Germinal center (tissue), 1 donor: ENCODE measurements at places on chromosomes 5 and 9.

GRCh38 chr5:99032234-99033013 lies 103.6 kb upstream of the CHD1 start:
- DNase-seq: peak; percentile 7

DNA sequence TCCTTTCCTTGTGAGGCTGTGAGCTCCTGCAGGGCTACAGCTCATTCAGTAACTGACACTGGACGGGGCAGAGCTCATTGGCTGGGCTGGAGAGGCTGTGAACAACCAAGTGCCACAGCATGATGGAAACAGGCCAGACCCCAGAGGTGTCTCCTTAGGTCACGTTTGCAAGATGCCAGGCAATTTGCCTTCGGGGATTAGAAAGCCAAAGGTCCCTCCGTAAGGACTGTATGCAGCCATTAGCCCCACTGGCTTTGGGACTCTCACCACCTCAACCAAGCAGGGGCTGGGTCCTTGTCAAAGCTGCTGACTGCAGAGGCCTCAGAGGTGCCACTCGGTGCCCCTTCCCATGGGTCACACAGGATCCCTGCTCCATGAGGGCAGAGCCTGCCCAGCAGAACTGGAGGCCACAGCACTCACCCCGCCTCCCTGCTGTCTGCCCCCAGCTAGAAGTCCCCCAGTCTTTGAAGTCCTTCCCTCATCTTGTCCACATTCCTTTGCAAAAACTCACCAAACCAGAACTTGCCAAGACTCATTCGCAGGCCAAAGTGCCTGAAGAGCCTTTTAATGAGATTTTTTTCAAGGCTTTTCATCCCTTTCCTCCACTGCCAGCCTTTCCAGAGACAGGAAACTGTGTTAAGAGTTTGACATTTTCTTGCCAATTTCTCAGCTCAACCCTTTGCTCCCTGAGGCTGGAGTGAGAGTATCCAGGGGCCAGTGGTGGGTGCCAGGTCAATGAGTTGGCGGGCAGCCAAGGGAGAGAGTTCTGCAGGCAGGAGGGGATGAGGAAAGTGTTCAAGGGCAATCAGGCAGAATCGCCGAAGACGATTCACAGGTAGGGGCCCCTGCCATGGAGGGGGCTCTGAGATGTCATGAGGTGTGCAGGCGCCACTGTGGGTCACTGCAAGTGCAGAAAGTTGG lies 39.7 kb upstream of the SLC25A51 start:
- DNase-seq: no peak

GRCh38 chr5:55108661-55109060 lies 6.2 kb downstream of the GZMA start:
- no peak for DNase-seq

GRCh38 chr5:177364159-177364962 lies 6.6 kb downstream of the RGS14 start:
- no peak for DNase-seq

DNA sequence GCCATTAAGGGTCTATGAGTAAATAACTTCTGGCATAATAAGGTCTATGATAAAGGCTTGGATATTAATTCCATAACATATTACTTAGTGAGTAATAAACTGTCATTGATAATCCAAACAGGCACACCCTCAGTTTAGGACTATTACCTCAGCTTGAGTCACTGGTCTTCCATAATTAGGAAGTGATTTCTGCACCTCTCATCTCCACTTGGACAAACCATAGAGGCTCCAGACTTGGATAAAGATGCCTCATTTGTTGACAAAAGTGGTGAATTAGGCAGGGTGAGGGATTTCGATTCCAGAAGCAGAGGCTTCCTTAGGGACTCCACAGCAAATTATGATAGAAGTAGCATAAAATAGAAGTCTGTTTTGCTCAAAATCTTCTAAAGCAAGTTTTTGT lies 127.5 kb upstream of the MTAP start:
- no peak for DNase-seq

DNA sequence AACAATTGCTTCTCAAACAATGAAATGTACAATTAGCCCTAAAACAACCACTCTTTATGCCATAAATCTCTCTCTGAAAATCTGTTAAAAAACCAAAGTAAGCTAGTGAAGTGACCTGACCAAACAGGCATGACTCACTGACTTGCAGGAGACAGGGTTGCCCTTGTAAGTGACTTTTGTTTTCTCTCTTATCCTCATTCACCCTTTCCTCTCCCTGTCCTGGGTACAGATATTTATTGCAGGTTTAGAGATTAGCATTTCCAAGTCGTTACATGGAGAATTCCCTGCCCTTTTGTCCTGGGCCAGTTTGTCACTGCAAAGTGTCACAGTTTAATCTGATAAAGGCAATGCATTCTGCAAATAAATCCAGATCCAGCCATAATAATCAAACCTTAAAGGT lies 484.2 kb downstream of the IRX1 start:
- DNase-seq: no peak

DNA sequence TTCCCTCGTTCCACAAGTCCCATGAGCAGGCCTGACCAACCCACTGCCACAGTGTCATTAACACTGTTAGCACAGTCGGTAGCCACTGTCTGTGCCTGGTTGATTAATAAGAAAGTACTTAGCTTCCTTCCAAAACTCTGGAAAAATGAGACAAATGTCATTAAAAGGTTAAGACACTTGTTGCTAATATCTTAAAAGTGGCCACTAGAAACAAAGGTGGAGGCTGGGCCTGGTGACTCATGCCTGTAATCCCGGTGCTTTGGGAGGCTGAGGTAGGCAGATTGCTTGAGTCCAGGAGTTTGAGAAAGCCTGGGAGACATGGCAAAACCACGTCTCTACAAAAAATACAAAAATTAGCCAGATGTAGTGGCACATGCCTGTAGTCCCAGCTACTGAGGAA lies 194.0 kb downstream of the PDZD2 start:
- no peak for DNase-seq

DNA sequence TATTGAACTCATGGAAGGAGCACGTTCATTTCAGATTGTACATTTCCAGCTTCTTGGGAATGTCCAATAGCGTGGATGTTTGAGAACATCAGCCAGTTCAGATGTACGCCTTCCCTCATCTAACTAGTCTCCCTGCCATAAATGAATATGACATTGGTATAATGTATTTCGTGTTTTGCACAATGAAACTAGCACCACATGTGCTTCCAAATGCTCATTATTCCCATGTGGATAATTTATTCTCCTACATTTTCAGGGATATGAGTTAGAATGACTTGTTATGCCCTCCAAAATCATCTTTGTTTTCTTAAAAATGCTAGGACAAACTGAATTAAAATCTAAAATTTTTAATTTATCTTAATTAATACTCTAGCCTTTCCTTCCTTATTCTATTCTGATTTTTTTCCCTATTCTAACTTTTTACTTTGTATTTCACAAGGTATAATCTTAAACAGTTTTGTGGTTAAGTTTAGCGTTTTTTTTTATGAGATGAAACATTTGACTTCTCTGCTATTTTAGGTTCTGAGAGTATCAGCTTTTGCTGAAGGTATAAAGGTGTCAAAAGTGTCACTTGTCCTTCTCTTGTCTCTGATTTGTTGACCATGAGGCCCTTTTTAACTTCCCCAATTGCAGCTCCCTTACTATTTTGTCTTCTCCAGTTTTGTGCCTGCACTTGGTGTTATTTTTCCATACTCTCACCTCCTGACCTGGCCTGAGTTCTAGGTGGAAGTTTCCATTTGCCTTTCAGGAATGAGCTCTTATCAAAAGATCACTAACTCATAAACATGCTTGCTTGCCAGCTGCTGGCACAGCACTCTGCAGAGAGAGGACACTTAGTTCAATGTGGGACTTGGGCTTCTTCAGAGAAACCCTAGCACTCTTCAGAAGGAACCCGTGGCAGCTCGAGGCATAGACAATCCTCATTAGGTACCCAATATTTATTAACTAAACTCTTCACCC lies 106.8 kb downstream of the FRMD3 start:
- DNase-seq: no peak

- no peak for DNase-seq
Measured at GRCh38 chr9:109811876-109812275, 31.9 kb downstream of the PALM2AKAP2 start.

GRCh38 chr9:2919347-2919746 lies 75.5 kb upstream of the PUM3 start:
- no peak for DNase-seq

DNA sequence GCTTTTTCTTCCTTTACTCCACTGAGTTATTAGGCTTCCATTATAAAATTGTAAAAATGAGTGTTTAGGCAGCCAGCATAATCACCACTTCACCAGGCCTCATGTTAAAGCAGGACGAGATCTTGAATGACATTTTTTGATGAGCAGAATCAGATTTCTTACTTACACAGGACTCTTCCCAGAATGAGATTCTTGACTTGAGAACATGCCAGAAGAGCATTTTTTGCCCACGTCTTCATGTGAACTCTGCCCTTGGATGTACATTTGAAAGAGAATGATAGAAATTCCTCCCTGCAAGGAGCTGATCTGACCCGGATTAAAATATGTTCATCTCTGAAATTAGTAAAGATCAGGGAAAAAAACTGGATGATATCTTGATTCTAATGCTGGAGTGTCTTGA lies 212.1 kb upstream of the ADRA1B start:
- DNase-seq: no peak

DNA sequence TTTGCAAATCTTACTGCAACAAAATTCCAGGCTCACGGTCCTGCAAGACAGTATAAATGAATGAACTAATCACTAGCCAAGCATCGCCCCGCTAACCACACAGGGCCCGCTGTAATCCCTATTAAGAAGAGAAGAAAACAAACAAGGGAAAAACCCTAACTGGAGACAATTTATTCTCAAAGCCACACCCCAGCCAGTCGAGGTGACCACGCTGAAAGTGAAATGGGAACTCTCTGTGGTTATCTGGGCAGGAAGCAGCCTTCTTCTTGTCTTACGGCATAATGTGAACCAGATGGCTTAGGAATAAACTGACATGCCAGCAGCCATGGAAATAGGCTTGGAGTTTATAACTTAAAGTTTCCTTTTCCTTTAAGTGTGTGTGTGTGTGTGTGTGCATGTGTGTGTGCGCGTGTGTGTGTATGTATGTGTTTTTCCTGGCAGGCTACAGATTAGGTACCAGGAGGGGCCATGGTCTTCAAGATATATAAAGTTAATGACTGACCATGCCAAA lies 120.2 kb downstream of the SEMA6A start:
- no peak for DNase-seq

DNA sequence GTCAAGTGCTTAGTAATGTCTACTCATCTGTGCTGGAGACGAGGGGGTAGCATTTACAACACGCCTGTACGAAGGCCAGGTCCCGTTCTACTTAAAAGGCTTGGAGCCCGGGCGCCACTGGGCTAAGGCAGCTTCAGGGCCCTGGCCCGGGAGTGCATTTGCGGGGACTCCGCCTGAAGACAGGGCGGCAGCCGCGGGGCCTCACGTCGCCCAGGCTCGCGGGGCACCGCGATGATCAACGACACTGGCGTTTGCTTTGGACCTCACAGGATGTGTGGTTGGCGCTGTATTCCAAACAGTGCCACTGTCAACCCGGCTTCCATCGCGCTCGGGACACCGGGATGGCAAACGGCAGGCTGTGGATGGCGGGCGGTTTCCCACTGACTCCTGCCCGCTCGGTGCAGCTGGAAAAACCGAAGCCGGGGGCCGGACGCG lies 1.1 kb upstream of the TENT4A start:
- peak; percentile 59 for DNase-seq

DNA sequence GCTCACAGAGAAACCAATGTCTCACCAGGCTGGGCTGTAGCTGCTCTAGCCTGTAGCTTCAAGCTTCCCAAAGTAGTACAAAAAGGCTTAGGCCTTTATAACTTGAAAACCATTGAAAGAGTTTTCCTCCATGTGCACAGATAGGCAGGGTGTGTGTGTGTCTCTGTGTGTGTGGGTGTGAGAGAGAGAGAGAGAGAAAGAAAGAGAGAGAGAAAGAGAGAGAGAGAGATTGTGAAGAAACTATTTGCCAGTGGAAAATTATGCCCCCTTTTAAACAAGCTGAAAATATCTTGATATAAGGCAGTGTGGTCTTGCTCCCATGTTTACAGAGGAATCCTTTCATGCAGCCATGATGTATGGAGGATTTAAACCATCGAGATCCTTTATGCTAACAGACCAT lies 17.9 kb upstream of the GDNF start:
- no peak for DNase-seq

DNA sequence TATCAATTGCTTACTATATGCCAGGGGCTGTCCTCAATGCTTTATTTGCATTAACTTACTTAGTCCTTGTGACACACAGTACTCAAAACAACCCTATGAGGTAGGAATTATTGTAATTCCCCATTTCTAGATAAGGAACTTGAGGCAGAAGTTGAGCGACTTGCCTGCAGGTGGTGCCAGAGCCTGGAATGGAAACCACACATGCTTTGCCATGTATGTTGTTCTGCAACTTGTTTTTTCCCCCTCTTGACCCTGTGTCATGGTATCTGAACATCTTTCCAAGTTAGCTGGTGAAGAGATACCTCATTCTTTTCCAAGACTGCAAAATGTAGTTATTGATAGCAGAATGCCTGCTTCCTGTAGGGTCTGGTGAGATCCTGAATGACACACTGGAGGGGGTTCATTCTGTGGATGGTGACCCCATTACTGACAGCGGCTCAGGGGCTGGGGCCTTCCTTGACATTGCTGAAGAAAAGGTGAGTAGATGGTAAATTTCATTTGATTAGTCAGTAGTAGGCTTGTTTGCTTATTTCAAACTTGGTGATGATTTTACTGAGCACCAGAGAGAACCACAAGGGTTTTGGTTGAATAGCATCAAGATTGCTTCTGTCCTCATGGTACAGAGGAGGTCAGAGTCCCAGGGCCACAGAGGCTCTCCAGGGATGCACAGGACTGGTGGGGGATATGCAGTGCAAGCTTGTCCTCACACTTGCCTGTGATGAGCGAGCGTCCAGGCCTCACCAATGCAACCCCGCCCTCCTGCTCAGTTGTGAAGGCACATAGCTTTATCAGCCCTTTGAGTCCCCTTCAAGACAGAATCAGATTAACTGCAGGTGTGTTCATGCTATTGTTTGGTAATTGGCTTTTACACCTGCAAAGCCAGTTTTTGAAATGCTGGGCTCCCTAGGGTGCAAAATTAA lies 57.0 kb downstream of the COL15A1 start:
- DNase-seq: peak; percentile 46

DNA sequence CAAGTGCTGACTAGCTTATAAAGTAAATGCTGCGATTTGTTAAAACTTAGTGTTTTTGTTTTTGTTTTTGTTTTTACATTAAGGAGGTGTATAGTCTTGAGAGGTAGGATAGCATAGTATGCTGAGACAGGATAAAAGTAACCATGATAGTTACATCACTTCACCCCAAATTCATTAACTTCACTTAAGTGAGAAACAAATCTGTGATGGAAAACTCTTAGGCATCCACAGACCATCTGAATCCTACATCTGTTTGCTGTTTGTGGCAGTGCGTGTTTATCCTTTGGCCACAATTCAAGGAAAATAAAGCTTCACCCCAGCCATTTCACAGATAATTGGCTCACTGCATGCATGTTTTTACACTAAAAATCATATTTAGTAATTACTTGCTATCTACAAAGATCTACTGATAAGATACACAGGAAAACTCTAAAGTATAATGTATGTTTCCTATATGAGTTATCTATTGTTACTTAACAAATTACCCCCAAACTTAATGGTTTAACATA lies 82.0 kb downstream of the ZNF622 start:
- no peak for DNase-seq

DNA sequence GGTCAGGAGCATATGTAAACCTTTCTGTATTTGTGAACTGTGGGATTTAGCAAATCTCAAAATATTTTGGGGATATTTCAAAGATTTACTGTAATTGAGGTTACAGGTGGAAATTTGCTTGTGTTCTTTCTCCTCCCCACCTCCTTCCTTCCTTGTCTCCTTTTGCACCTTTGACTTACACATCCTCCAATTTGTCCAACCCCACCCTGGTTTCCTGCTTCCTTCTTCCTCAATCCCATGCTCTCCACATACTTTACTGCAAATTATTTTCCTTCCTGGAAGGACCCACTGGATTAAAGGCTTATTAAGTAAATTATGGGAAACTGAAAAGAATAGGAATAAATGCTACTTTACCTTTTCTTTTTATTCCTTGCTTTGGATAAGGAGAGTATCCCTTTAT lies 74.5 kb upstream of the LRRC70 start:
- no peak for DNase-seq
